Stimulated activated CD4-positive, alpha-beta T cell treated with anti-CD3 and anti-CD28 coated beads, Interleukin-12 subunit alpha, Interleukin-12 subunit beta, amount 100 ng/mL, for 4 hours (primary cell): ENCODE measurements at places on chromosomes 2 and 18.
A peak's percentile ranks its signal among the peaks of the same experiment; 100 is the strongest.

GRCh38 chr2:149009576-149010461, 28.7 kb upstream of the LYPD6B start:
- DNase-seq = no peak

GRCh38 chr2:42401773-42402172, 40.8 kb upstream of the COX7A2L start:
- DNase-seq = no peak

- DNase-seq = no peak
These were observed 2.1 kb upstream of the PARD6G start for GRCh38 chr18:80249217-80250093.

- DNase-seq = no peak
These were observed 27.4 kb downstream of the ADI1 start for GRCh38 chr2:3491716-3492474.

DNA sequence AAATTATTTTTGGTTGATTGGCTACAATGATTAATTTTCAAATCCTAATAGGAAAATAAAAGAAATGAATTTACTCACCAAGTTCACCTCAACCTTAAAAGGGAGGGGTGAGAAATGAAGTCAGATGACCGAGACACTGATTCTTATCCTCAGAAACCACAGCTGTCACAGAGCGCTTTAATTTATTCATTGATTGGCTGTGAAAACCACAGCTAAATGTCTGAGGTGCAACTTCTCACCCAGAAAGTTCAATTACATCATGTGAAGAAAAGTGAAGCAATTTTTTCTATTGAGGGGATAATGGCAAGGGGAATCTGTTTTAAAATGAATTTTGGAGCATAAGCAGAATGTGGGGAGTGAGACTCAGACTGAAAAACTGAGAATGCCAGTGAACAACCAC, 128.4 kb downstream of the RNF152 start:
- no peak for DNase-seq

GRCh38 chr2:64989982-64990614, 899 bp downstream of the SLC1A4 start:
- no peak for DNase-seq

GRCh38 chr18:37598396-37598795, 32.8 kb upstream of the CELF4 start:
- no peak for DNase-seq

DNA sequence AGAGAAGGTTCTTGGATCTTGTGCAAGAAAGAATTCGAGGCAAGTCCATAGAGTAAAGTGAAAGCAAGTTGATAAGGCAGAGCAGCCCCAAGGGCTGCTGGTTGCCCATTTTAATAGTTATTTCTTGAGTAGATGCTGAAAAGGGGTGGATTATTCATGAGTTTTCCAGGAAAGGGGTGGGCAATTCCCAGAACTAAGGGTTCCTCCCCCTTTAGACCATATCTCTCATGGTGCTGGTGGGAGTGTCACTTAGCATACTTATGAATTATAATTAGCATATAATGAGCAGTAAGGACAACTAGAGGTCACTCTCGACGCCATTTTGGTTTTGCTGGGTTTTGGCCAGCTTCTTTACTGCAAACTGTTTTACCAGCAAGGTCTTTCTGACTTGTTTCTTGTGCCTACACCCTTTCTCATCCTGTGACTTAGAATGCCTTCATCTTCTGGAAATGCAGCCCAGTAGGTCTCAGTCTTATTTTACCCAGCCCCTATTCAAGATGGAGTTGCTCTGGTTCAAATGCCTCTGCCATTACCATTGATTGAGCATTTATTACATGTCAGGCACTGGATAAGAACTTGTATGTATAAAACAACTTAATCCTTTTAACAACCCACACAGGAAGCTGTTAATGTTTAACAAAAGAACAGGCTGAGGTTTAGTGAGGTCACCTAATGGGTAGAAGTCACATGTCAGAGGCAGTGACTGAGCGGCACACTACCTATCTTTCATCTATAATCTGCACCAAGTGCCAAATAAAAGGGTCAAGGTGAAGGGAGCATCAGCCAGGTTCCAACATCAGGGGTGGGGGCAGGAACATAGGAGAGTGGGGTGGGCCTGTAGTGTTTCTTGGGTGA, 250.9 kb downstream of the ICOS start:
- DNase-seq = no peak

DNA sequence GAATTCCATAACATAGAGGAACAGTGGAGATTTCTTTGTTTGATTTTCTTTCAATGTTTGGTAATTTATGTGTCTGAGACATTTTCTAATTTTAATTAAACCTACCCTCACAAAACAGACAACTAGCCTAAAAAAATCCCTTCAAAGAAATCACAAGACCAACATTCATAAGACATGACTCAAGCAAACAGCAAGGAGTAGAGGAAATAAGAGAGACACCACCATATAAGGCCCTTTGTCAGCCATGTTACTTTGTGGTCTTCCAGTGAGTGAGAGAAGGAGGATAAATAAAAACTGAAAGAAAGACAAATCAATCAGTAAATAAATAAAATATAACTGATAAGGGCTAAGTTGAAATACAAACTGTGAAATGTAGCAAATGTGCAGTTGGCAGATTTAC, 830.8 kb upstream of the SLC39A10 start:
- DNase-seq = no peak

DNA sequence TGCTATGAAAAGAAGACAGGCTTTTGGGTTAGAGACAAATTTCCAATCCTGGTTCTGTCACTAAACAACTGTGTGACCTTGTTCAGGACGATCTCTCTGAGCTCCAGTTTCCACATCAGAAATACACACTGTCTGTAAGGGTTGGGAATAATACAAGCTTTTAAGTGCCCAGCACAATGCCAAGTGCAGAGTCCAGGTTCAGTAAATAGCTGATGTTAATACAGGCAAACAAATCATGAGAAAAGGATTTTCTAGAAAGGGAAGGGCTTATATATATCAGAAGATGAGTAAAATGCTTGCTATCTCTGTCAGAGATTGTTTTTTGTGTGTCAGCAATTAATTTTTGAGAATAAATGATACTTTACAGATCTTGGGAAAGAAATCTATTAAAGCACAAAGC, 388.3 kb downstream of the NBAS start:
- no peak for DNase-seq

DNA sequence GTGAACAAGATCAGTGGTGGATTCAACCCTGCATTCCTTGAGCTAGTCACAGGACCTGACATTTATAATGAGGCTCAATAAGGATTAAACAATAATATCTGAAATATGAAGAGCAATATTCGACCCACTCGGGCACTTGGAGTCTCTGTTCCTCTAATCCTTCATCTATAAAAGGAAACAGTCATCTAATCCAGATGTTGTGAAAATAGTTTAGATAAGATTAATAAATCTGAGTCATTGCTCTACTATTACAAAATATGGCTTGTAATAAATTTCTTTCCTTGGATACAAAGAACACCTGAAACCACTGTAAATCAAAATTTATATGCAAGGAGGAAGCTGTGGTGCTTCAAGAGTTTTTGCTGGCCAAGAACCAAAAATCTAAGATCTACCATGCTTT, 846.9 kb upstream of the ACVR2A start:
- no peak for DNase-seq

DNA sequence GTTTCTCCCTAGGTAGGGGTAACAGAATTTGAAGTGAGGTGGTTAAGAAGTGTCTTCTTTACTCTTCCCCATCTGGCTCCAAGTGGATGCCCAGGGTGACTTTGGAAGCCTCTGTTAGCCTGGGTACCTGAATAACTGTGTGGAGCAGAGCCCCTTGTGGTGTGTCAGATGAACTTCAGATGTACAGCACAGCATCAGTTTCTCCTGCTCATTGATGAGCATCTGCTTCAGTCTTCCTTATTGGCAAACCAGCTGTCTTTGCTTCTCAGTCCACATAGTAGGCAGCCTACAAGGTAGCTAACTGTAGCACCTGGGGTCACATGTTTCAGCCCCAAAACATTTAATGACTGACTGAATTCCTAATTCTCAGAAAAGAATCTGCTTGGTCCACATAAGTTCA, 56.2 kb upstream of the ATP8B1 start:
- DNase-seq = no peak

- DNase-seq = no peak
These were observed 45.7 kb downstream of the PRKCE start for GRCh38 chr2:45697190-45697589.

- DNase-seq = no peak
These were observed 73.2 kb downstream of the MBP start for GRCh38 chr18:77059294-77059916.

- DNase-seq = no peak
These were observed 43.1 kb downstream of the TNS1 start for GRCh38 chr2:217959723-217960122.

DNA sequence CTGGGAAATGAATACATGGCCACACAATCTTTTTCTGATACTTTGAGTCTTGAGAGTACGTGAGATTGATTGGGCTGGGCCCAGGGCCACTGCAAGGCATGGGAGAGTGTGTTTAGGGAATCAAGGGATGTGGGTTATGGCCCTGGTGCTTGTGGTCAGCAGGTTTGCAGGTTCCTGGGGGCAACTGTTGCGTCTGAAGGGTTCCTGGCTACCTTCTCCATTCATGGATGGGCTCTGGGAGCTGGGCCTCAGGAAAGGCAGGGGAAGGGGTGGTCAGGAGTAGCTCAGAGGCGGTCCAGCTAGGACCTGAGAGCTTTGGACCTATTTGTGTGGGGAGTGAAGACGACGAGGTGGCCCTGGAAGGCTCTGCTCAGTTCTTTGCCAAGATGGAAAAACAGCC, 8.4 kb upstream of the ZAP70 start:
- DNase-seq = no peak

DNA sequence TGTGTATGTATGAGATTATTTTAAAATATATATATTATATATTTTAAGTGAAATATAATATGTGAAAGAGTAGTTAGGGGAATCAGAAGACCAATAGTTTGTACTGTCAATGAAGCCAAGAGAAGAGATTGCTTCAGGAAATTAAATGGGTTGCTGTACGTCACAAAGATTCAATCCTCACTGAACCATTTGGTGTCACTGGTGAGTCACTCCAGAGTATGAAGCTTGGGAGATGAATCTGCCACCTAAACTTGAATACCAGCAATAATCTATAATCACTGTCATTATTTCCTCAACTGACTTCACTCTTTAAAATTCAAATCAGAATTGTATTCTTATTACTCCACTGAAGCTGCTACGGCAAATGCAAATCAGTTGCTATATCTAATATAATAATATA, 41.9 kb upstream of the SCN9A start:
- DNase-seq = no peak

- no peak for DNase-seq
These were observed 224.4 kb upstream of the HS6ST1 start for GRCh38 chr2:128543036-128543435.

DNA sequence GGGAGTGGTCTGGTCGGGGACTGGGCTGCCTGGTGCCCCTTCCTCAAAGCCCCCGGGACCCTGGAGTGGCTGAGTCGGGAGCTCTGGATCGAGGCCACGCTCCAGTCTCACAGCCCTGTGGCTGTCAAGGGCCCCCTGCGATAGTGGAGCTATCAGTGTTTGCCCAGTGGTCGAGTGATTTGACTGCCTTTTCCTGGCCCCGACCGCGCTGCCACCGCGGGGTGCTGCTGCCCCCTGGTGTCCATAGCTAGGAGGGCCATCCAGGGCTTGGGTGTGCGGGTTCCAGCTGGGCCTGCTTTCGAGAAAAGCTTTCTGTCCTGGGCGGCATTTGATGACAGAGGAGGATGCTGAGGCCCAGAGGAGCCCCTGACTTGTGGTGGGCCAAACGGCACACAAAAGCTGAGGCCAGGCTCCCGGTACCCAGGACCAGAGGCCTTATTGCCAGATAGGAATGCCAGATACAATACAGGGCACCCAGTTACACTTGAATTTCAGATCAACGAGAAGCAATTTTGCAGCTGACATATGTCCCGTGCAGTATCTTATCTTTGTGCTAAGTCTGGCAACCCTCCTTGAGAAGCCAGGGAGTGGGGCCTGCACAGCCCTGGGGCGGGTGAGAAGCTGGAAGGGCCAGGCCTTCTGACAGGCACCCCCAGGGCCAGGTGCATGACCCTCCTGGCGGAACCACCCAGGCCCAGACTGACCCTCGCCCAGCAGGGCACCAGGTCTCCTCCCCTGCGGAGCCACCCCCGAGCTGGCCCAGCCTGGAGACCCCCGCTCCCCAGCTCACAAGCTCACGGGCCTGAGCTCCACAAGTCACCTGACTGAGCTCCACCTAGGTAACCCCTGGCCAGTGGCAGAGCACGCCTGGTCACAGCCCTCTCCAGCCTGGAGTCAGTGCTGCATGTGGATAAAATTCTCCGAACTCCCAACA, 13.0 kb downstream of the ODC1 start:
- peak; percentile 73 for DNase-seq

GRCh38 chr2:96764253-96764637, 3.5 kb downstream of the CNNM4 start:
- DNase-seq = no peak

DNA sequence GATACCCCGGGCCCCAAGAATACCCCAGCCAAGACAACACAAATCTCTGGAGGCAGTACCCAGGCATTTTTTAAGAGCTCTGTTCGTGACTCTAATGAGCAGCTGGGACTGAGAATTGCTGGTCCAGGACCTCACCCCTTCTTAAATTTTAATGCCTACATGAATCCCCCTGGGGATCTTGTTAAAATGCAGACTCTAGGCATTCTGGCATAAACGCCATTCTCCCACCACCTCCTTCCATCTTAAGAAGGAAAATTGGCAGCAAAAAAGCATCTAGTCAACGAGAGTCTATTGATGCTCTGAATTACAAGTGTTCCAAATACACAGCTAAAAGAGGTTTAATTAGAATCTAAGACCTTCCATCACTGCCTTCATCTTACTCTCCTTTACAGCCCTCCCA, 5.0 kb downstream of the CHST10 start:
- no peak for DNase-seq

DNA sequence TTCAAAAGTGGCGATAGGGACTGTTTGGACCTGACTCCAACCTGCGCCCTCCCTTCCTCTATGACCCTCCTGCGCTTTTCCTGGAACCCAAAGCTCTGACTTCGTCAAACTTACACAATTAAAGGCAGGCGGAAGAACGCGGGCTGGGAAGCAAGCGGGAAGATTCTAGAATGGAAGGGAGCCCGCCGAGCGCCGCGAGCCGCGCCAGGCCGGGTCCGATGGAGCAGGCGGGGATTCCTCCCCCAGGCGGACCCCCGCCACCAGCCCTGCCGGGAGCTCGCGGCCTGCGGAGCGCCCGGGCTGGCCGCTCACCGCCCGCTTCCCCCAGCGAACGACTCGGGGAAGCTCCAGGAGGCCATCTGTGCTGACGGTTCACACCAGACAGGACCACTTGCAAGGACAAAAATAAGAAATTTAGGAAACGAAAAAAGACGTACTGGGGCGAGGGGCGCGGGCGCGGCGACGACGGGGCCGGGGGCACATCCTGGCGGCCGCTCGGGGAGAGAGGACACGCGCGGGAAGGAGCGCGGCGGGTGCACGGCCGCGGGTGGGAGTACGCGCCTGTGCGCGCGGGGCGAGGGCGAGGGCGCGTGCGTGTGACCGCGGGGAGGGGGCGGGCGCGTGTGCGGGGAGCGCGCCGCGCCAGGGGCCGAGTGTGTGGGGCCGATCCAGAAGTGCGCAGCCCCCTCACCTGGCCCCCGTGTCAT, 1.1 kb upstream of the SALL3 start:
- DNase-seq = no peak

GRCh38 chr2:208595386-208596275, 189.0 kb downstream of the PTH2R start:
- no peak for DNase-seq

GRCh38 chr2:64966017-64966416, 23.2 kb upstream of the SLC1A4 start:
- DNase-seq = no peak

GRCh38 chr2:172951554-172951953, 124.1 kb upstream of the MAP3K20 start:
- no peak for DNase-seq

GRCh38 chr2:31476511-31477180, 62.1 kb upstream of the XDH start:
- DNase-seq = no peak
